ENCODE measurements at places on chromosomes 4 and X.

DNA sequence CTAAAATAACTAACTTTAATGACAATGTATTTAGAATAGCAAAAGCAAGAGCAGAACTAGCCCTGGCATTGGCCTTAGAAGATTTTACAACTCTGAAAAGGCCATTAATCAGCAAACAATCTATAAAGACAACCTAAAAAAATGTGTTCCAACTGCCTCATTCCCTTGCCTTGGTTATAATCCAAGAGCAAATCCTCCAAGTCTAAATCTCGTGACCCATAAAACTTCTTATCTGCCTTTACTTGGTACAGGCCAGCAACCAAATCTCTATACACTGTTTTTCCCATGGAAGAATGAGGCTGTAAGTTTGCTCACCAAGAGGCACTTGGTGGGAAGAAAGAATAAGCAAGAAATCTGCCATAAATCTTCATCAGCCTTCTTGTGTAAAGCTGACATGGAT, 175.3 kb upstream of the MID1 start:
- DNase-seq = no peak

GRCh38 chr4:183838987-183839712, 66.0 kb upstream of the STOX2 start:
- DNase-seq = no peak

DNA sequence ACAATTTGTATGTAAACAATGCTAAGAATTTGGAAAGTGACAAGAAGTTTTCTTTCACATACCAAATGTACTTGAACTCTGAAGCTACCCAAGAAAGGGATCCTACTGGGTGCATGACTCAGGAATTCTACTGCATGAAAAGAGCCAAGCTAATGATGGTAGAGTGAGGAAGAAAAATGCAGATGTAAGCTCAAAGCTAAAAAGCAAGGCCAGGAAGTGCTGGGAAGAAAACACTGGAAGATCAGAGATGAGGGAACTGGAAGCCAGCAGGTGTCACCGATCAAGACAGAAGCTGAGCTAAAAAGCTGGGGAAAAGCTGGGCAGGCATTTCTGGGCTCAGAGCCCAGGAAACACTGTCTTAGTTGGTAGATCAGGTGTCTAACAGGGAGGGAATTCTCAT, 449.1 kb downstream of the NKX6-1 start:
- DNase-seq = no peak

DNA sequence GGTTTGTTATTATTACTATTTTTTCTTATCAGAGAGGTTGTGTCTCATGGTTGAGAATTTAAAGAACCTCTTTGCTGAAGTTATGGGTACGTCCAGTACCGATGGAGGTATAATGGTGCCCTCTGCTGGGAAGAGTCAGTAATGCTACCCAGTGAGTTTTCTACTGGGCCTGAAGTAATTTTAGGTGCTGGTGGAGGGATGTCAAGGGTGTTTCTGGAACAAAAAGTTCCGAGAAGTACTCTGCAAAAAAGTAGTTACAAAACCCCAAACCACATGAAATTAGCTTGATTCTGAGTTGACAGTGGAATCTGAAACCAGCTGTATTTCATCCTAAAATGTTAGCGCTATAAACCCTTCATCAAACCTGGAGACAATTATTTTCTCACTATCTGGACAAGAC, 102.5 kb upstream of the MID1 start:
- peak; percentile 53 for DNase-seq

- DNase-seq = no peak
Observed at GRCh38 chr4:128227991-128228571, 59.5 kb downstream of the PGRMC2 start.

- peak; percentile 35 for DNase-seq
Observed at GRCh38 chr4:158856852-158857251, 88.0 kb downstream of the FNIP2 start.

DNA sequence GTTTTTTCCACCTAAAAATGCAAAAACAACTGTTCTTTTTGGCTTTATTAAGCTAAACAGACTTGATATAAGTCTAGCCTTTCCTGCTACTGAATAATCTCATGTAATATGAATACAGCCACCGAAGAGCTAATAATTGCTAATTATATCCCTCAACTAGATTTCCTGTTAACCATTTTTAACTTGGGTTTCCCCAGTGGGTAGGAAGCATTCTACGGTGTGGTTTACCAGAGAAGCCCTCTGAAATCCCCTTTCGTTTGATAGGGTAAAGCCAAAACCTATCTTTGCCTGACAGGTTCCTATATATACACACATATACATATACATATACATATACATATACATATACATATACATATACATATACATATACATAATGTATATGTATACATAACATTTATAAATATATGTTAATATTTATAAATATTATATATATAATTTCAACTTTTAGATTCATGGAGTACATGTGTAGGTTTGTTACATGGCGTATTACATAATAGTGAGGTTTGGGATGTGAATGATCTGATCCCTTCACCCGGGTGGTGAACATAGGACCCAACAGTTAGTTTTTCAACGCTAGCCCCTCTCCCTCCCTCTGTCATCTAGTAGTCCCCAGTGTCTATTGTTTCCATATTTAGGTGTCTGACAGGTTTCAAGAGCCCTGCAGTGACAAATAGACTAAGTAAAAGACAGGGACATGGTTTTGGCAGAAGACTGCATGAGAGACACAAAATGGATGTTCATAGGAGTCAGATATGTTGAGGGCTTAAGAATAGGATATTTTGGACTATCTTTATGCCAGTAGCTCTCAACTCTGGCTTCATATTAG, 62.4 kb downstream of the ATXN3L start:
- DNase-seq = peak; percentile 16

GRCh38 chrX:110338935-110339334, 19.7 kb upstream of the RTL9 start:
- DNase-seq = no peak

DNA sequence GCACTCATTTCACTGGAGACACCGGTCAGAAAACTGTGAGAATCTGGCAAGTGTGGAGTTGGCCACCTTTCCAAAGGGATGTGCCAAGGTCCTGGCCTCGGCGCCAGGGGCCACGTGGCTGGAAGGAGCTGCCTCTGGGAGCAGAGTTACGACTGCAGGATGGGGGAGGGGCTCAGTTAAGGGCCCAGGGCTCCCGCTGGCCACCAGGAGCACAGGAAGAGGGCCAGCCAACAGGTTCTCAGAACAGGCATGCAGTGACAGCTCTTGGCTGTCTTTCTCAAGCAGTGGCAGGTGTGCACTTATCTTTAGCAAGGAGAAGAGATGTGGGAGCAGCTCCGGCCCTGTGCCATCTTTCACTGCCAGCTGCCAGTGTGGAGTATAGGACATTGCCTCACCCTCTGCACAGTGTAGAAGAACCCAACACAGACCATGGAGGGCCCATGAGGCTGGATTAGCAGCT, 115.9 kb upstream of the RBPJ start:
- DNase-seq = no peak

DNA sequence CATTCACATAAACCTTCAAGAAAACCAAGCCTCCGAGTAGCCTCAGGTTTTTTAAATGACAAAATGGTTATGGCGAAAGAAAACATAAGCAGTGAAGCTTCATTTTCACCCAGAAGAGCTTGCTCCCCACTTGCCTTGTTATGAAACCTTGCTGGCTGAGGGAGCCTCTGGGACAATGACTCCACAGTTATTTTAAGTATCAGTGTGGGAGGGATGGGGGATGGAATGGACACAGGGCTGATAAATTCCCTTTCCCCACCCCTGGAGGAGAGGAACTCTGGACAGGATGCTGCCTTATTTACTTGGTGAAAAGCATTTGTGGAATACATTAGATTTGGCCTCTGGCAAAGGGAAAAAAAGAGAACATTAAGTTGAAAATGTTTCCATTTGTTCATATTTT, 220.7 kb upstream of the CNKSR2 start:
- no peak for DNase-seq

- no peak for DNase-seq
Observed at GRCh38 chrX:119325456-119325855, 73.7 kb upstream of the SLC25A43 start.

DNA sequence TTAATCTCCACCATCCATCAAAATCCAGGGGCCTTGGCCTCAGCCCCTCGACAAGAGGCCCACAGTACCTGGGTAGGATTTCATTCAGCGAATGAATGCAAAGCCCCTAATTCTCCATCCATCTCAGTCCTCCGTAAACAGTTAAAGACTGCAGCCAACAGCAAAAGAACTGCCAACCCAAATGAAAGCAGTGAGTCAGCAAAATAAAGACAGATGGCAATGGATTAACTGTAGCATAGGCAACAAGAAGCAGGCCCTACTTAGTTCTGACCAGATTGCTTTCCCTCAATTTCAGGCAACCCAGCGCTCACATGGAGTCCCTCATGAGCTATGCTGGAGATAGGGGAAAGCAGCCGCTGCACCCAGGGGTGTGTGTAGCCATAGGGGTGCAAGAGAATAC, 21.4 kb downstream of the PLAC1 start:
- no peak for DNase-seq

- DNase-seq = no peak
Observed at GRCh38 chr4:42628740-42629139, 28.2 kb downstream of the ATP8A1 start.

GRCh38 chr4:154186888-154187287, 304.7 kb downstream of the DCHS2 start:
- DNase-seq = no peak

GRCh38 chr4:36385951-36386571, 104.6 kb downstream of the DTHD1 start:
- DNase-seq = peak; percentile 55

DNA sequence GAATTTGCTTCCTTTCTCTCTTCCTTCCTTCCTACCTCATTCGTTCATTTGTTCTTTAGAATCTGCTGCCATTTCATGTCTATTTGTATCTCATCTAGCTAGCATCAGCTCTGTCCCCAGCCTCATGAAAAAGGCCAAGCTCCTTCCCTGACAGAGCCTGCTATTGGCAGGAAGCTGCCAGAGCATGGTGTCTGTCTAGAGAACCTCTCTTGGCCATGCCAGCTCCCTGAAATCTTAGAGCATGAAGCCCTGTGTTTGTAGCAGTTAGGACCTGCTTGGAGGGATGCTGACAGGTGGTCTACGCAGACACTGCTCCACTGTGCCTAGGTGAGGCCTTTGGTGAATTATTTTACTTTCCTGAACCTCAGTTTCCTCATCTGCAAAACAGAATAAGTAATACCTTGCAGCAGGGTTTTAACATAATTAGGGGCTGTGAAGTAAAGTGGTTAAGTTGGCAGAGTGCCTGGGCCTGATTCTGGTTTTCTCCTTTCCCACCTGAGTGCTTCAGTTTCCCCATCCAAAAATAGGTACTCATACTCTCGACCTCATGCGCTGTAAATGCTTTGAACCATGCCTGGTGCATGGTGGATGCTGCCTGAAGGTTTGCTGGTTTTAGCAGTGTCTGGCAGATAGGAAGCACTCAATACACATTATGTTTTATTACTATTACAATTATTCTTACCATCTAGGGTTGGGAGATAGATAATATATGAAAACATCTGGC, 4.7 kb downstream of the PTTG2 start:
- DNase-seq = no peak

DNA sequence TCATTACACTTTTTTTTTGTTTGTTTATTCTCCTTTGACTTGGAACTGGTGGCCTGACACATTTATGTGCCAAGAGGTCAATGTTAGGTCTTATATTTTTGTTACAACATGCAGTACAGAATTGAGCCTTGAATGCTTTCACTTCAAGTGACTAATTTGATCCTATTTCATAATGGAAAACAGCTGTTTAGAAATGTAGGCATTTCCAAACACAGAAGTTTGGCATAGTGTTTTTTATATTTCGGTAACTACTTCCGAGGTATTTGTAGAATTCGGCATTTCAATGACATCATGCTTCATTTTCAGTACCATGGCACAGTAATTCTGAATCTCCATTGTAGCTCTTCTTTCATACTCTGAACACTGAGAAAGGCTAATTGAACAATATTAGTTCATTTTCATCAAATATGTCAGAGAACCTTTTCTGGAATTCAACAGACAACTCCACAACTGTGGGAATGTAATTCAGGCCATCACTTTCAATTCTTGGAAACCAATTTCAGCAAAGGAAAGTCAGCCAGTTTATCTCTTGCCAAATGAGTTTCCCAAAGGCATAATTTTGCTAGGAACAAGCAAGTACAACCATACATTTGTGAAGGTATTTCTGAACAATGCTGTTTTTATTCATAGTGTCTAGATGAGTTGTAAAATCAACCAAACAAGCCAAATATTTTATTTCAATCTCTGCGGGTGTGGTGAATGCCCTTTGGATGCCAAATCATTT, 11.4 kb downstream of the FAM120C start:
- no peak for DNase-seq

DNA sequence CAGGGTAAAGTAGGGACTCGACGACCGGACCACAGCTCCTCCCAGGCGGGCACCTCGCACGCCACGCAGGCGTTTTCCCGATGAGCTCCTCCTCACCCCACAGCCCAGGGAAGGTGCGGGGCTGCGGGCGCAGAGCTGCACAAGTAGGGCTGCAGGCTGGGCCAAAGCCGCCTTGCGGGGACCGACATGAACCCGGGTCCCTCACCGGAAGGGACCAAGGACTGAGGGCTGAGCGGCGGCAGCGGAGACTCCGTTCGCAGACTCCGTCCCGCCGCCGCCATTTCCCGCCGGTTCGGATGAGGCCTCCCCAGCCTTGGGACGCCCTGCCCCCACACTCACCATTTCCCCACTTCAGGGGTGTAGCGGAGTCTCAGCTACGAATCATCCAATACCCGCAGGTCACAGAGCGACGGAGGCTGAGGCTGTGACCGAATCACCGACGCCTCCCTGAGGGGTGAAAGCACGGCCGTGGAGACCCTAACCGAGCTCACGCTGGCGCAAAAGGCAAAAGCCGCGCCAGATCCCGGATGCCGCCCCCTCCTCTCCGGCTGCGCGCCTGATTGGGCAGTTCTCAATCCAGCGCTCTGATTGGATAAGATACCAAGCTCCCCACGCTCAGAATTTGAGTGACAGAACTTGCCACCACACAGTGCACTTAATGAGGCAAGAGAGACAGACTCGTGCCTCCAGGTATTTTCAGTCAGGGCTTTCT, at the start of gene ZNF732:
ZNF732 (minus strand) TSS at position 506 of the 712 bp plus-strand sequence; CDS start at position 342, 164 bp downstream.
- no peak for DNase-seq

DNA sequence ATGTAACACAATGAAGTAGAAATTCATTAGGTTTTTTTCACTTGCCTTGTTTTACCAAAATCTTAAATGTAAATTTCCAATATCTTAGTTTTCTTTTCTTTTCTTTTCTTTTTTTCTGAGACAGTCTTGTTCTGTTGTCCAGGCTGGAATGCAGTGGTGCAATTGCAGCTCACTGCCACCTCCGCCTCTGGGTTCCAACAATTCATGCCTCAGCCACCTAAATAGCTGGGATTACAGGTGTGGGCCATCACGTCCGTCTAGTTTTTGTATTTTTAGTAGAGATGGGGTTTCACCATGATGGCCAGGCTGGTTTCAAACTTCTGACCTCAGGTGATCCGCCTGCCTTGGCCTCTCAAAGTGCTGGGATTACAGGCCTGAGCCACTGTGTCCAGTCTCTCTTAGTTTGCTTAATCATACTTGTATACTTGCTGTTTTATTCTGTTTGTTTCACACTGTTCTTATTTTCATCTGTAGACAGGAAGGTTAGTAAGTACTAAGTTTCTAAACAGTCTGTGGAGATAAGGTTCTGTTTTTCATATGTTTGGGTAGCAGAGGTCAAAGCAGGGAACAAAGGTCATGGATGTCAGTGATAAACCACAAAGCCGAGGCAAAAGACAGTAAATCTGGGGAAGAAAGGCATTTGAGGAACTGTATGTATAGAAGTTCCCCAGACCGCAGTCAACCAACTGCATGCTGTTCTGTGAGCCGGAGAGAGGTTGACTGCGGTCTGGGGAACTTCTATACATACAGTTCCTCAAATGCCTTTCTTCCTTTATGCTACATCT, 129.1 kb downstream of the CBR4 start:
- DNase-seq = no peak

Data from activated CD4-positive, alpha-beta T cell treated with anti-CD3 and anti-CD28 coated beads, Interleukin-2, amount 50 U/mL, for 16 hours (primary cell).